ENCODE measurements at places on chromosomes 11 and 22.

GRCh38 chr11:34926101-34926830, 9.8 kb downstream of the PDHX start:
- DNase-seq, result peak; percentile 9

- DNase-seq, result no peak
These were observed 34.7 kb downstream of the ALX4 start for GRCh38 chr11:44275241-44275640.

DNA sequence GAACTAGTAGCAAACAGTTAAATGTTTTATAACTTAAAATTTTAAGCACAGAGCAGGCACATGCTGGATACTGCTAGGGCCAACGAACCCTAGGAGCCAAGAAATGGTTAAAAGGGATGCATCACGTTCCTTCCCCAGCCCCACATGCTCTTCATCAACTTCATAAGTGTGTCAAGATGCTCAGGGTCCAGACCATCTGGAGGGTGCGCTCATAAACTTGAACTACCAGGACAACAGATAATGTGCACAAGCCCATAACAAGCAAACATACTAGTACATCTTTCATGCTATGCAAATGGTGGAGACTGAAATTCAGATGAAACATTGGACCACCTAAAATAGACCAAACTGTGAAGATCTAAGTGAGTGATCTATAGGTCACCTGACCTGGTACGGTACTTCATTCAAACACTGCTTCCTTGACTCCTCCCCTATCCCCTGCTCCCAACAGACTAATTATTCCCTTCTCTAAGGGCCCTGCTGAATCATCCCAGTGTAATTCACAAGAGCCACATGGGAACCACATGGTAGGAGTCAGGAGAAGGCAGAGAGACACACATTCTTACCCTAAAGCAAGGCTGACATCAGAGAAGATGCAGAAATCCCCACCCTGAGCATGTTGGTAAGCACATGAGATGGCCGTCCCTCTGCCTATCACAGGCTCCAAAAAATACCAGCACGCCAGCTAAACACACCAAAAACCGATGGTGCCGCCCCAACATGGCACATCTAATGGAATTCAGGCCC, 83.9 kb downstream of the ETS1 start:
- DNase-seq, result no peak

DNA sequence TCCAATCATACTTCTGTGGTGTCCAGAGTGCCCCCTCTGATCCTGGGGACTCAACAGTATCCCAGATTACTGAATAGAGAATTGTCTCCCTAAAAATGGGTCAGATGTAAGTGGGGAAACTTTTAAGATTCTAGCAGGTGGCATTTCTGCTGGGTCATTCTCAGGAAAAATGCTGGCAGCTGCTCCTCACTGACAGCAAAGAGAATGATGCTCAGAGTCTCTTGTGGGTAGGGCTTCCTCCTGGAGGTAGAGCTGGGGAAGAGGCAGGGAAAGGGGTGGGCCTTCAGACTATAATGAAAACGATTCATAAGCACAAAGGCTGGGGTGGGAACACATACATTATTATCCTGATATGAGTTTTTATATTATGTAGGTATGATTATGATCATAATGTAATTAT, 647.2 kb downstream of the NELL1 start:
- no peak for DNase-seq

DNA sequence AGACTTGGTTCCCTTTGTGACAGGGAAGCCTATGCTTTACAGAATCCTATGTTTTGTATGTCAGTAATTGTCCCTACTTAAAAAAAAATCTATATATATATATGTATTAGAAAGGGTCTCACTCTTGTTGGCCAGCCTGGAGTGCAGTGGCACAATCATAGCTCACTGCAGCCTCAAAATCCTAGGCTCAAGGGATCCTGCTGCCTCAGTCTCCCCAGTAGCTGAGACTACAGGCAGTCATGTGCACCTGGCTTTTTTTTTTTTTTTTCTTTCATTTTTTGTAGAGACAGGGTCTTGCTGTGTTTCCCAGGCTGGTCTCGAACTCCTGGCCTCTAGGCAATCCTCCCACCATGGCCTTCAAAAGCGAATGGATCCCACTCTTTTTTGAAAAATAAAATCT, 2.1 kb upstream of the NEAT1 start:
- no peak for DNase-seq

DNA sequence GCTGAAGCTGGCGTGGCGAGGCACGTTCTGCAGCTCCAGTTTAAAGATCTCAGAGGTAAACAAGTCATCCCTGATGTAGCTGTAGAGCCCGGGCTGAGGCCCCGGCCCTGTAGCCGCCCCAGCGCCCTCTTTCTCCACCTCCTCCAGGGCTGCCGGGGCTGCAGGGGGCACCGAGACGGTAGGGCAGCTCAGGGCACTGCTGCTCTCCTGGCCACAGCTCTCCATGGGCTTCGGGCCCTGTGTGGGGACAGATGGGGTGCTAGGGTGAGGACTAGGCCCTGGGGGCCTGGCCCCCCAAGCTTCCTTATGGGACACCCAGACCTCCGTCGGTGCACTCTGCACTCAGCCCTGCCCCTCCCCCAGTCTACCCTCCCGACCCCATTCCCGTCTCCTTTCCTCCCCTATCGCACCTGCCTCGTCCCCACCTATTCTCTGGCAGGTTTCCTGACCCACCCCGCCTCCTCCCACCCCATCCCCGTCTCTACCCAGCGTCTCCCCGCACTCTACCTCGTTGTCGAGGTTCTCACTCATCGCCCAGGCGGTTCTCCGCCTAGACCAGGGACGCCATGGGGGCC, 559 bp downstream of the RANBP1 start:
- DNase-seq, result no peak

GRCh38 chr11:36131721-36132397, 157.4 kb downstream of the COMMD9 start:
- DNase-seq, result no peak

DNA sequence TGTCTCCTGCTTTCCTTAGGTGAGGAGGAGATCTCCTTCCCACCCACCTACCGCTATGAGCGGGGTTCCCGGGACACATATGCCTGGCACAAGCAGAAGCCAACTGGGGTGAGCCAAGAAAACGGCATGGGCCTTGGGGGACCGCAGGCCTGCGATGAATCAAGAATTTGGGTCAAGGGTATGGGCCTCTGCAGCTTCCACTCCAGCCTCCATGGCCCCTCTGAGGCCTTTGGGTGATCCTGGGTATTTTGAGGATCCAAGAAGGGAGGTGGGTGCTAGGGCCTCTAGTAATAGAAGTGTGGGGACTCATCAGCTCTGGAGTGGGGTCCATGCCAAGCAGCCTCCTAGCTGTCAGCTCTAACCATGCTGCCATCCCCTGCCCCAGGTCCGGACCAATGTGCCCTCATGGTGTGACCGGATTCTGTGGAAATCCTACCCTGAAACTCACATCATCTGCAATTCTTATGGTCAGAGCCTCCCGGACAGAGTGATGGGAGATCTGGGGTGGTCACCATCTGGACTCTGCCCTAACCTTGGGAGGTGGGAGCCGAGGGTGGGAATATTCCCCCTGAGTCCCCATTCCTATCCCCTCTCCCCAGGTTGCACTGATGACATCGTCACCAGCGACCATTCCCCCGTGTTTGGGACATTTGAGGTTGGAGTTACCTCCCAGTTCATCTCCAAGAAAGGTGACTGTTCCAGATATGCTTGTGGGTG, 8.6 kb downstream of the INPPL1 start:
- no peak for DNase-seq

- no peak for DNase-seq
These were observed 41.8 kb upstream of the SORL1-AS1 start for GRCh38 chr11:121494355-121495099.

DNA sequence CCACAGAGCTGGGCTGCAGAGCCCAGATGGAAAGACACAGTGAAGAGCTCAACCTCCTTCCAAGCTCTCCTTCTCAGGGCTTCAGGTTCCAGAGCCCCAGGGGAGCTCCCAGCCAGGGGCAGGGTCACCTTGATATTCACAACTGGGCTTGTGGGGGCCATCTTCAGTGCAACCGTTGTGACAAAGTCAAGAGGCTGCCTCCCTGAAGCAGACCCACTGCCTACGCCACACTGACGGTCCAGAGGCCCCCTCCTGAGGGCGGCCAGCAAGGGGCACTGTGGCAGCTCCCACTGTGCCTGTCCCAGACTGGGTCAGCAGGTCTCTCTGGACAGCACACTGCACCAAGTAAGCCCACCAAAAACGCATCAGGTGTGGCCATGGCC, 84.1 kb downstream of the DGCR2 start:
- no peak for DNase-seq

DNA sequence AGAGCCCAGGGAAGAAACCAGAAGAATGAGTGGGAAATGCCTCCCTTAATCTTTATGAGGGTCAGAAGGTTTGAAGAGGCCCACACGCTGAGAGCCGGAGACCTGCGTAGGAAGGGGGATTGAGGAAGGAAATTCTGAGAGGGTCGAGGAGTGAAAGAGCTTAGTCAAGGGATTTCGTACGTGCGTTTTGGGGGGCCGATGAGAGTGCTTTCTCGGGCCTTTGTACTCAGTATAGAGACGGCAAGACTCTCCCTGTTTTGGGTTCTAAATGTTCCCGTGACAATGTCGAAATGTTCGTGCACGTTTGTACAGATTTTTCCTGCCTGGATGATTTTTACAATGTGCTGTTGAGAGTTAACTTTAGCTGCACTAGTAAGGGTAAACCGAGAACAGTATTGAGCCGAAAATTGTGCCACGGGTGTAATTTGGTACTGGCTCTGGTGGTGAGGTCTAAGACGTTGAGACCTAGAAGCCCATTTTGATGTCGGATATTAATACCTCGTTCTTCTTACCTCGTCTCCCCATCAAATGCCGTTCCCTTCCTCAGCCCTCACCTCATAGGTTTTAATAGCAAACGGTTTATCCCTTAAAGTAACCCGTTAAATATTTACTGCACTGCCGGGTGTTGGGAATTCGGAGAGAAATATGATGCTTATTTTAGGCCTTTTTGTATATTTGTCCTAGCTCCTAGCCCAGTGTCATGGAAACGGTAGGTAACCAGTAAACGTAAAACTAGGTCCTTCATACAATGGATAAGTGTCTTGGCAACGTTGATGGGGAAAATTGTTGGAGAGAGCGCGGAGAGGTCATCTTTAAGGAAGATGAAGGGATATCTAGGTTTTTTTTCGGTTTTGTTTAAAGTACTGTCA, 734 bp downstream of the C11orf58 start:
- peak; percentile 19 for DNase-seq

GRCh38 chr11:33479231-33479630, 221.4 kb downstream of the C11orf91 start:
- DNase-seq, result no peak

- DNase-seq, result peak; percentile 25
These were observed 7.6 kb upstream of the SERPINH1 start for GRCh38 chr11:75554258-75555022.

GRCh38 chr11:120134106-120134930, 3.6 kb downstream of the TRIM29 start:
- no peak for DNase-seq

DNA sequence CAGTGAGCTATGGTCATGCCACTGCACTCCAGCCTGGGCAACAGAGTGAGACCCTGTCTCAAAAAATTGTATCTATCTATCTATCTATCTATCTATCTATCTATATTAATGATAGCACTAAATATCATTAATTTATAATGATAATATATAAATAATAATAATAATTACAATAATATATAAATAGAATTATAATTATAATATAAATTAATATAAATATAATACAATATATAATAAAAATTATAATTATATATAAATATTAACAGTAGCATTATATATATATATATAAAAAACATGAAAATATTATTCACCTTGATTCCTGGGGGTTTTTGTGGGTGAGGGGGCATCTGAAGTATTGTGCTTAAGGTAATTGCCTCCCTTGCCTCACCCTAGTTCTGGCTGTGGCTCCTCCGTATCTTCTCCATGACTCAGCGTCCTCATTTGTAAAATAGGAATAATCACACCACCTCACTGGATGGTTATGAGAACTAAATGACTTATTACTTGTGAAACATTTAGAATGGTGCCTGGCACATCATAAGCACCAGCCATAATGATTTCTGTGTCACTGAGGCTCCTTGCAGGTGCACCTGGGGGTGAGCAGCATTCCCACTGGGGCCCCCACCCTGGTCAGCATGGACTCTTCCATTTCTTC, 18.8 kb downstream of the RASD2 start:
- DNase-seq, result no peak

GRCh38 chr11:80214413-80214812, 773.6 kb upstream of the TENM4 start:
- no peak for DNase-seq

DNA sequence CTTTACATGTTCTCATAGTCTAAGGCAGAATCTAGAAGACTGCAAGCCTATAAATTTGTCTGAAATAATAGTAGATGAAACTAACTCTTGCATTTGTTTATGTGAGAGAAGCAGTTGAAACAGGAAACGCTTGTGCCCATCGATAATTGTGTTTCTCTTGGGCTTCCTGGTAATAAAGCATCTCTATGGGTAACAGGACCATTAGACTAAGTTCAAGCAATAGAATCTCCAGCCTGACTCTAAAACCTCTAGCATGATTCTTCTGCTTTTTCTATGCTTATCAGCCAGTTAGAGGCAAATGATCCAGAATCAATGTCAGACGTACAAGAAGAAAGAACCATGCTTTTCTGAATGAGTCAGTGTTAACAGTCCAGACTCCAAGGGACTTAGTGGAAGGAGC, 1734.4 kb downstream of the LRRC4C start:
- no peak for DNase-seq

DNA sequence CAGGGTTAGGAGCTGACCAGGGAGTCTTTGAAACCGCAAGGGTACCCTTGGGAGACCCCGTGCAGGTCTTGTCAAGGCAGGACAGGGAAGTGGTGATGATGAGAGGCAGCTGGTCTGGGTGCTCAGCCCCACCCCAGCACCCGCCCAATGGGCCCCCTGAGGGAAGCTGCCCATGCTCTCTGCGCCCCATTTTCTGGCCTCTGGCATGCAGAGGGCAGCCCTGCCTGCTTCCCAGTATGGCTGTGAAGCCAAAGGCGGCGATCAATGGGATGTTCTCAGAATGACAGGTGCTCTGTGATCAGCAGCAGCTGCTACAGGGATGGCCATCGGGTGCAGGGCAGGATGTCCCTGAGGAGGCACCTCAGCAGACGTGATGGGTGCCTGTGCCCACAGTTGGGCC, 54.7 kb downstream of the CDKN1C start:
- DNase-seq, result no peak

GRCh38 chr11:6225896-6226295, 8.5 kb downstream of the FHIP1B start:
- no peak for DNase-seq

DNA sequence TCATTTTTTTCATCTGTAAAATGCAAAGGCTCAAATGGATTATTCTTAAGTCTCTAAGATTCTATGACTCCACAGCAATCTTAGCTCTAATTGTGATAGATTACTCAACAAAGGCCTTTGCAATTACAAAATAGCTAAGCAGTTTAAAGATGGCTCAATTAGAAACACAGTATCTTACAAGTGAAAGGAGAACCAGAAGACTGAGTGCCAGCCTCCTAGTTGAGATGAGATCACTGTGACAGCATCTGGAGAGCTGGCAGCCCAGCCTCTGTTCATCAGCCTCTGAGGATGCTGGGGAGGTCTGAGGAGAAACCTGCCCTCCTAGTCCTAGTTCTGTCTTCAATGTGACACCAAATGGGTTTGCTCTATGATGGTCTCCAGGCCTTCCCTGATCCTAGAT, 158.4 kb upstream of the NARS2 start:
- no peak for DNase-seq
